ENCODE measurements at places on chromosomes 3 and 15. TPM values are rescaled to one million over a fixed set of nuclear protein-coding genes. Genes with fewer than 3 reads are reported as not detected.

GRCh38 chr3:110583373-110583935, 488.2 kb upstream of the NECTIN3 start:
- no peak for ATAC-seq

GOLGA6L7 gene
- total RNA-seq: not detected

SLC38A3 gene
- 0.60 TPM for total RNA-seq

TIPIN gene
- total RNA-seq: 6.4 TPM

AADAC gene
- 0.44 TPM for total RNA-seq

DNA sequence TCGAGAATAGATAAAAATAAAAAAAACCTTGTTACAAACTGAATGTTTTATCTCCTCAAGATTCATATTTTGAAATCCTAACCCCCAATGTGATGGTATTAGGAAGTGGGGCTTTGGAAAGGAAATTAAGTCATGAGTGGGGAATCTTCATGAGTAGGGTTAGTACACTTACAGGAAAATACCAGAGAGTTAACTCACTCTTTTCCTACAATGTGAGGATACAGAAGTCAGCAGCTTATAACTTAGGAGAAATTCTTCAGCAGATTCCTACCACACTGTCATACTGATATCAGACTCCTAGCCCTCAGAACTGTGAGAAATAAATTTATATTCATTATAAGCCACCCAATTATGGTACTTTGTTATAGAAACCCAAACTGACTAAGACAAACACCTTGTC, 453.1 kb downstream of the GBE1 start:
- ATAC-seq: no peak

CAV3 gene
- not detected for total RNA-seq

CPLX3 gene
- total RNA-seq: not detected

CLDN18 gene
- total RNA-seq: not detected

NEK10 gene
- total RNA-seq: 0.40 TPM

GUCA1C gene
- total RNA-seq: not detected

- no peak for ATAC-seq
Observed at GRCh38 chr15:75695220-75695619, 17.4 kb downstream of the CSPG4 start.

DNA sequence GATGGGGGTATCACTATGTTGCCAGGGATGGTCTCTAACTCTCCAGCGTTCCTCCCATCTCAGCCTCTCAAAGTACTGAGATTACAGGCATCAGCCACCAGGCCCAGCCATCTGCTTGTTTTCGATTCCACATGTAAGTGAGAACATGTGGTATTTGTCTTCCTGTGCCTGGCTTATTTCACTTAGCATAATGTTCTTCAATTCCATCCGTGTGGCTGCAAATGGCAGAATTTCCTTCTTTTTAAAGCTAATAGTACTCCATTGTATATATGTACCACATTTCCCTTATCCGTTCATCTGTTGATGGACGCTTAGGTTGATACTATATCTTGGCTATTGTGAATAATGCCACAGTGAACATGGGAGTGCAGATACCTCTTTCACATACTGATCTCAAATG, 70.6 kb downstream of the ASB7 start:
- no peak for ATAC-seq

Measured in esophagus mucosa (tissue), 1 donor.